Activated CD8-positive, alpha-beta memory T cell treated with anti-CD3 and anti-CD28 coated beads, Interleukin-2, amount 10 ng/mL, durations not matched to agents 7 days and 5 days (primary cell): ENCODE measurements at places on chromosomes 12 and 14. TPM values are rescaled to one million over a fixed set of nuclear protein-coding genes. Genes with fewer than 3 reads are reported as not detected.
A peak's percentile ranks its signal among the peaks of the same experiment; 100 is the strongest.

Gene IL26
- 0.35 TPM for total RNA-seq

GRCh38 chr12:27336282-27336653 is 3.6 kb downstream of the BMAL2 start:
- DNase-seq, result no peak
- peaks cover 10% of the 10 kb centered on the region for H3K27me3 ChIP-seq
- H3K27ac ChIP-seq, result no peak overlapping the region
- H3K4me3 ChIP-seq, result no peak overlapping the region
- peaks cover 35% of the 10 kb centered on the region for H3K4me1 ChIP-seq

Gene METTL3
- total RNA-seq, result 93.5 TPM

GRCh38 chr12:119850330-119850729 is 26.8 kb downstream of the CIT start:
- H3K27me3 ChIP-seq, result no peaks in the 10 kb centered on the region
- H3K4me3 ChIP-seq, result no peak overlapping the region
- DNase-seq, result no peak
- no peaks in the 10 kb centered on the region for H3K4me1 ChIP-seq

DNA sequence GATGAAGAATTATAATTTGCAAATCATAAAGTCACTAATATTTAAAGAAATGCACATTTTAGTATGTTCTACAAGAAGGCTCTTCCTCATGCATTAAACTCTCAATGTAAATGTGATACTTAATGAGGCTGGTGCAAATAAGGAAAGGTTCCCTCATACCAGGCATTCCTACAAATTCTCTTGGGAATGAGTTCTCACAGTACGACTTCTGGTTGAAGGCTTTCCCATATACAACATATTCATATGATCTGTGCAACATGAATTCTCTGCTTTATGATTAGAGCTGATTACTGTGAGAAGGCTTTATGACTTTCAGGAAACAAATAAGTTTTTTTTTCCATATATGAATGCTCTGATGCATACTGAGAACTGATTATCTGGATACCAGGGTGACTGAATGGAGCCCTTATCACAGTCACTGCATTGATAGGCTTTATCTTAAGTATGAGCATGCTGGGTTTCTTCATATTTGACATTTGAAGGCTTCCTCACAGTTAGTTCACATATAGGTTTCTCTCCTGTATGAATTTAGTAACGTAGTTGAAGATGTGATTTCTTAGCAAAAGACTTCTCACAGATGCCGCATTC is 293.9 kb downstream of the RAD51B start:
- H3K36me3 ChIP-seq, result no peaks in the 10 kb centered on the region
- H3K4me1 ChIP-seq, result peaks cover 5% of the 10 kb centered on the region
- H3K27me3 ChIP-seq, result no peaks in the 10 kb centered on the region
- no peak for DNase-seq
- no peak overlapping the region for H3K27ac ChIP-seq

DNA sequence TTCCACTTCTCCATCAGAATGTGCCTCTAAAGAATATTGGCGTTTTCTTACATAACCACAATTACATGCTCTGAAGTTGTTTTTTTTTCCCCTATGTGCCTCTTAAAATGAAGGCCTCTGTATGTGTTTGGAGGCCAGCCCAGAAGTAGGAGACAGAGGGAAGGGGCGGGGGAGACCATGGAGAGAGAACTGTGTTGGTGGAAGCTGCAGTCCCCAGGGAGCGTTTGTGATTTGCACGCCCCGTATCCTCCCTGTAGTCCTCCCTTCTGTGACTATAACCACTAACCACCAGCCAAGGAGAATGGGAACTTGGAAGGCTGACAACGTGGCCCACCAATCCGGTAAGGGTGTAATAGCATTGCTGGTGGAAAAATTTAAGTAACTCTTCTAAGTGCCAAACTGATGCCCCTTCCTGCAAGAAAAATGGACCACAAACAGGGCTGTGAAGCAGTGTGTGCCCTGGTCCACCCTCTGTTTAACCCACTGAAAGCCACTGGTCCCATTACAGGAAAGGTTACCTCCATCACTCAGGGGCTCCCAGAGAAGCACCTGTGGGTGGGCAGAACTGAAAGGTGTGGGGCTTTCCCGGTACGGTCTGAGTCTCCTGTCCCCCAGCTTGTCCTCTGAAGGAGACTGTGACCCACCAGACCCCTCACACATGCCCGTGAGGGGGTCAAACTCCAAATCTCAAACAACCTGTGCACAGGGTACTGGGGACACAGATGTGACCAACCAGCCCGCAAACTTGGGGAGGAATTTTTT is 36.8 kb downstream of the CCDC88C start:
- H3K36me3 ChIP-seq, result peaks cover 37% of the 10 kb centered on the region
- peaks cover 93% of the 10 kb centered on the region for H3K4me1 ChIP-seq
- H3K27ac ChIP-seq, result peak overlapping the region; percentile 58
